GM23338 (cell line): ENCODE measurements at places on chromosomes 6 and 20.

DNA sequence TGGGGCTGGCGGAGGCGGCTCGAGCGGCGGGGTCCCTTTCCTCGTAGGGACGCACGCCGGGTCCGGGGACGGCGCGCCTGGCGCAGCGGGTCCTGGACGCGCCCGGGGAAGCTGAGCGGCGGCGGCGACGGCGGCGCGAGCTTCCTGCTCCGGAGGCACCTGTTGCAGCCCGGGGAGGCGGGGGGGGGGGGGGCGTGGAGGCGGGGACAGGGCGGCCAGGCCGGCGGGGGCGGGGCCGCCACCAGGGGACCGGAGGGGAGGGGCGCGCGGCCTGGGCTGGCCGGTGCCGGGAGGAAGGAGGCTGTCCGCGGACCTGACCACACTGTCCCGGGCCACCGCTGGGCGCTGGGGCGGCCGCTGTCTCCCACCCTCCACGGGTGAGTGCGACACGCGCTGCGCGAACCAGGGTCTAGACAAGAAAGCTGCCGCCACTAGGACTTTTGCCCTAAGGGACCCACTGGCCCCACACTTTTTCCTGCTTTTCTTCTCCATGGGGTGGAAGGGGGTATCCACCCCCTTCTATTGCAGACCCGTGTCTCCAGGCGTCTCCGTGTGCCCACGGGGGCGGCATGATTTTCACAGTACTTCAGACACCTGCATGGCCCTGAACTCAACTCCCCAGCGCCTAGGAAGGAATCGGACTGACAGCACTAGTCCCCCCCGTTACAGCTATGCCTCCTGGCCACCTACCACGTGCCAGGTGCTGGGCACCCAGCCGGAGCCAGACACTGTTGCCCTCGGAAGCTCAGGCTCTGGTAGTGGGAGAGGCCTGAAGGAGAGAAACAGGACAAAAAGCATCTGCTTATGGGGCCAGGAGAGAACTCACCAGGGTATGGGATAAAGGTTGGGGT lies at the start of gene NFATC2:
NFATC2 (minus strand) TSS at position 149 of the 851 bp plus-strand sequence. CDS start 220 bp downstream, outside the sequence.
- DNase-seq = peak; percentile 69

DNA sequence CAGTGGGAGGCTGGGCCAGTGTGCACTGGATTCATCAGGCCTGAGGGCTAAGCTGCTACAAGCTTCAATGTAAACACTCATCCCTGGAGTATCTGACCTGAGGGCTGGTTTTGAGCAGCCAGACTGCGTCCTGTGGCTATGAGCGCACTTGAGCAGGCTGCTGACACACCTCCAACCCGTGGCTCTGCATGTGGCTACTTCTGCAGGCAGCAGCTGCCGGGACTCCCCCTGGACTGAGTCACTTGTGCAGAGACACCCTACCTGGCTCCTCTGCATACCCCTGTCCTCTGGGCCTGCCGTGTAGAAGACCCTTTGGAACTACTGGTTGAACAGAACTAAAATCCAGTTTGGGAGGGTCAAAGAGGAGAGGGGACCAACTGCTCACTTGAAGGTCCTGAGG lies 172.0 kb downstream of the SCP2D1 start:
- DNase-seq = no peak

GRCh38 chr6:69913361-69913760 lies 47.0 kb downstream of the COL19A1 start:
- DNase-seq = no peak

DNA sequence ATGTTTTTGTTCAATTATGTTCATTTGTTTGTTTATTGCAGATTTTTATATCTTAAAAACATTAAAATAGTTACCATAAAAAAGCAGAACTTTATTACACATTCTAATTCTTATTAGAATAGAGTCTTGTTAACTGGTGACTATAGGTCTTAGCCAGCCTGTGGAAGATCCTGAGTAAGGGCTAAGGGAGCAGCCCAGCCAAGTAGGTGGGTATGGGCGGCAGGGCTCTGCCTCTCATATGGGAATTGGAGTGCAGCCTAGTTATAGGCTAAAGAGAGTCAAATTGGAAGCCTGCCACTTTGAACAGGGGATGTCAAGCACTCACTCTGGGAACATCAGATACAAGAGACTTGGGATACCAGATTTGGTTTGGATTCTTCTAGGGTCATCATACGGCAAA lies 10.5 kb upstream of the HSF2 start:
- DNase-seq = no peak

DNA sequence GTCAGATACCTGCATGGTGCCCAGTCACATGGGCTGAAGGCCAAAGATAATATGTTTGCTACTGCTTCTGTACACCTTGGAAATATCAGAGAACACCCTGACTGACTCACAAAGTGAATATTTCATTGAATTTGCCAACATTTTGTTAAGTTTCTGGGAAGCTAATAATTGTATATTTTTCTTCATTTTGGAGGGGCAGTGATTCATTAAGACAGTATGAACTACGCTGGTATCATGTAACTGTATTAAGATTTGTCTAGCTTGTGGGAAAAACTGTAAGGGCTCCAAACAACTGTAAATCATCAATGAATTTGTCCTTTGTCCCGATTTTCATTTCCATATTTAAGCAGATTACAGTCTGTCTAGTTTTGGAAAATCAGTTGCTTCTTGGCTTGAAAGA lies 102.3 kb upstream of the CCN2 start:
- DNase-seq = no peak

DNA sequence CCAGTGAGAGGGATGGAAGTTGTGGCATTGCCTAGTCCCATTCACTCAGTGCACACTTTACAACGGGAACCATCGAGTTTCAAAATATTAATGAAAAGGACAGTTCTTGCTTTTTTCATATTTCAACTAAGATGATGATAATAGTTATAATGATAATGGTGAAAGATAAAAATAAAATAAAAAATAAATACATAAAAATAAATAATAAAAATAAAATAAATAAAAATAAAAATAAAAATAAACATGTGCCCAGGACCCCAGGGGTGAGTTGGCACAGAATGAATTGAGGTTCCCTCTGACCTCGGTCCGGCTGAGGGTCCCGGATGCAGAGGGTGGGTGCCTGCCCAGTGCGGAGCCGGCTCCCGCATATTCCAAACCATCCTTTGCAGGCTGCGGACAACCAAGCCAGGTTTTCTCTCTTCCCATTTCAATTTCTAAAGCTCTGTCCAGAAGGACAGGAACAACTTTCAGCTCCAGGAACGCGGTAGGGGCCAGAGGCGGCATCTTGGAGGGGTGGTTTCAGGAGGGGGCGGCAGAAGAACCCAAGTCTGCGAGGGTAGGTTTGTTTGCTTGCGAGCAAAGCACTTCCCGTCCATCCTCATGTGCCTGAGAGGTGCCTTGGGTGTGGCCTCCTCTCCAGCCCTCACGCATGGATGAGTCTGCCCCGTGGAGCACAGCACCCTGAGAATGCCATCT lies 236.8 kb downstream of the DLL1 start:
- DNase-seq = no peak

DNA sequence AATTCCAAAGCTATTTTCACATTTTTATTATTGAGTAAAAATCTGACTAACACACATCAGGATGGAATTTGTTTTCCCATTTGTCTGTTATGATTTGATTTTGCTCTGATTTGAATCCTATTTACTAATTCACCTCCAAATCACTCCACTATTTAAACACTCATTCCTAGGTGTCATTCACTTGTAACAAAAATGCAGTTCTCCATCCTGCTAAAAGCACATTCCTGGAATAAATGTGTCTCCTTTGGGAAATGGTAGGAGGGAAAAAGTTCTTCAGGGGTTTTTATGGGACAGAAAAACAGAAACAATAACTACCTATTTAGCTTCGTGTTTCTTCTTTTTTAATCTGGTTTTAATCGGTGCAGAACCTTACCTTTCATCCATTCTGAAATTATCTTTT lies 494.1 kb upstream of the CITED2 start:
- no peak for DNase-seq

DNA sequence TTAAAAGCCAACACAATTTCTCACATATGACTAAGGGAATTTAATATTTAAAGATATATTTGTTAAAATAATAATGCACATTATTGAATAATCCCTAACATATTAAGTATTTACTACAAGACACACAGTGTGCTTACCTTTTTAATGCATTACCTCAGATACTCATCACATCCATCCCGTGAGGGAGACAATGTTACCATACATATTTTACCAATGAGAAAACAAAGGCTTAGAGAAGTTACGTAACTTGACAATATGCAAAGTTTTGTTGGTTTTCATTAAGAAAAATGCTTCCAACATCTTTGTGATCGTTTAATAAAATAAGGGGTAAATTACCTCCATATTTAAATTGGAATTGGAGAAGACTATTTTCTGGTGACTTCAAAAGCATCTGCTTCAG lies 4.3 kb downstream of the IFNGR1 start:
- DNase-seq = no peak

GRCh38 chr20:45014671-45015415 lies 48.5 kb downstream of the STK4 start:
- no peak for DNase-seq

DNA sequence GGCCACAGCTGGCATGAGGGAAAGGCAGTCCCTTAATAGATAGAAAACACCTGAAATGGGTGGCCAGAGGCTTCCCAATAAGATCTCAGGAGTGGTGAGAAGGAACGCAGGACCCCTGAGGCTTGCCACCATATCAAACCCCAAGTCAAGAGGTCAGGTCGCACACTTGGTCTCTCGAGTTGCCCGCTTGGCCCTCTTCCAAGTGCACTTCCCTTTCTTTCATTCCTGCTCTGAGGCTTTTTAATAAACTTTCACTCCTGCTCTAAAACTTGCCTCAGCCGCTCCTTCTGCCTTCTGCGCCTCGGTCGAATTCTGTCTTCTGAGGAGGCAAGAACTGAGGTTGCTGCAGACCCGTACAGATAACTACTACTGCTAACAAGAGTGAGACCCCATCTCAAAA lies 64.2 kb downstream of the SLC2A10 start:
- no peak for DNase-seq

DNA sequence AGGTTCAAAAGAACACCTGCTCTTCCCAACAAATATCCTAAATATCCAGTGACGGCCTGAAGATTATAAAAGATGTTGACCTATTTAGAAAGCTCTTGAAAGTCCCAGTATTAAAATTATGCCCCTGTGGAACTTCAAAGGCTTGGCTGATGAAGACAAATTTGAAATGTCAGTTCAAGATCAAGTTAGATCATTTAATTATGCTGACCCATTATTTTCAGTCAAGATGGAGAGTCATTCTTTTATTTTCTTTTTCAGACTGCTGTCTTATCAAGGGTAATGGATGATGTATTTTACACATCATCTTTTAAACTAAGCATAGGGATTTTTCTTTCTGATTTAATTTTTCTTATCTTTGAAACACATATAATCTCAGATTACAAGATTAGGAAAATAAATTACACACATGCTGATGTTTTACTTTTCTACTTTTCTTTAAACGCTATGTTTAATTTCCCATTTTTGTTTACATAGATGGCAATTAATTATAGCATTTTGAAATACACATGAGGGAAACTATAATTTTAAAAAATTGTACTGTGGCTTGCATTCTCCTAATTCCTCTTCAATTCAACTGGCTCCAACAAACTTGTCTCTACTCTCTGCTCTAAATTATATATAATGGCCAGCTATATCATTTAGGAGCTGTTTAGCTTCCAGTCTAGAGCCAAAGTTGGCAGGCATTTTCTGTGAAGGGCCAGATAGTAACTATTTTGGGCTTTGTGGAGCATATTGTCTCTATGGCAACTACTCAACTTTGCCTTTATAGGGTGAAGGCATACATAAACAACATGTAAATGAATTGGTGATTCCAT lies 123.7 kb downstream of the RCAN2 start:
- no peak for DNase-seq

- DNase-seq = no peak
These were observed 37.0 kb upstream of the EMILIN3 start for GRCh38 chr20:41403604-41404003.

DNA sequence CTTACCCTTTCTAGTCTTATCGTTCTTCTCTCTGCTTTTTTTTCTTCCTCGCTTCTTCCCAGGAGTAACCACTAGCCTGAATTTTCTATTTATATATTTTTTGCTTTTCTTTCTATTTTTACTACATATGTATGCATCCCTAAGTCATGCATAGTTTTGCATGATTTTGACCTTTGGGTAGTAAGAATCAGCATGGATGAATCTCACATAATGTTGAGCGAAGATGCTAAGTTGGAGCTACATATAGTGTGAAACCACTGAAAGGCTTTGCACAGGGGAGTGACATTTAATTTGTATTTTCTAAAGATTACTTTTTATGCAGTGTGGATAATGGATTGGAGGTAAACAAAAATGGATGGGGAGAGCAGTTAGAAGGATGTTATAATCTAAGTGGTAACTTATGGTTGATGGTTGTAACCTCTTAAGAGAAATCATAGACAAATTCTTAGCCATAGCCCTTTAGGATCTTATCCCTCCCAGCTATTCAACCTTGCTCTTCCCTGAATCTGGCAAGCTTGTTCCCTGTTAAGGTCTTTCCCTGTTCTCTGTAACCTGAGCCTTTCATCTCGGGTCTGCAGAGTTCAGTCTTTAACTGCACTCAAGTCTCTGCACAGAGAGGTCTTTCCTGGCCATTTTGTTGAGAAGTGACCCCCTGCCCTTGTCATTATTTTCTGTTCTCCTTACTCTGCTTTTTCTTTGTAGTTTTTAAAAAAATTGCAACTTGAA lies 18.0 kb downstream of the PEX7 start:
- DNase-seq = peak; percentile 46

DNA sequence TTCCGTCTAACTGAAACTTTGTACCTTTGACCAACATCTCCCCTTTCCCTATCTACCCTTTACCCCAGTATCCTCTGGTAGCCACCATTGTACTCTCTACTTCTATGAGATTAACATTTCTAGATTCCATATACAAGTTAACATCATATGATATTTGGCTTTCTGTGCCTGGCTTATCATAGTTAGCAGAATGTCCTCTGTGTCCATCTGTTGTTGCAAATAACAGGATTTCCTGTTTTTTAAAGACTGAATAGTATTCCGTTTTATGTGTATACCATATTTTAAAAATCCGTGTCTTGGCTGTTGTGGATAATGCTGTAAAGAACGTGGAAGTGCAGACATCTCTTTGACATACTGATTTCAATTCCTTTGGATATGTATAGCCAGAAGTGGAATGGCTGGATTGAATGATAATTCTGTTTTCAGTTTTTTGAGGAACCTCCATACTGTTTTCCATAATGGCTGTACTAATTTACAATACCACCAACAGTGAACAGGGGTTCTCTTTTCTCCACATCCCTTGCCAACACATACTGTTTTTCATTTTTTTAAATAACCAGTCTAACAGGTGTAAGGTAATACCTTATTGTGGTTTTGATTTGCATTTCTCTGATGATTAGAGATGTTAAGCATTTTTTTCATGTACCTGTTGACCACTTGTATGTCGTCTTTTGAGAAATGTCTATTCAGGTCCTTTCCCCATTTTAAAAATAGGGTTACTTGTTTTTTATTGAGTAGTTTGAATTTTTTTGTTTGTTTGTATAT lies 53.8 kb downstream of the CDC5L start:
- DNase-seq = no peak

DNA sequence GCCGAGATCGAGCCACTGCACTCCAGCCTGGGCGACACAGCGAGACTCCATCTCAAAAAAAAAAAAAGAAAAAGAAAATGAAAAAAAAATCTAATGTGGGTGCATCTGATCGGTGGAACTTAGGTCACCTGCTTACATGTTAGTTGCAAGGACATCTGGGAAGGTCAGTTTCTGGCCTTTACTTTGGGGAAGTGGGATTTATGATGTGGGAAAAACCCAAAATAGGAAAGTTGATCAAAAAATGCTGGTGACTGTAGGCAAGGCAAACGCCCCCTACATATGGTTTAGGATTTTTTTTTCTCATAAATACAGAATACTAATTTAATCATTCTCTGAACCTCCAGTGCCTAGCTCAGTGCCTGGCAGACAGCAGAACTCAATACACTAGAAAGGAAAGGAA lies 69.2 kb upstream of the PIM1 start:
- DNase-seq = no peak
